Left lobe of liver (tissue), 2 donors: ENCODE measurements at places on chromosomes 1 and 21. TPM values are rescaled to one million over a fixed set of nuclear protein-coding genes. Genes with fewer than 3 reads are reported as not detected.
A peak's percentile ranks its signal among the peaks of the same experiment; 100 is the strongest.

DNA sequence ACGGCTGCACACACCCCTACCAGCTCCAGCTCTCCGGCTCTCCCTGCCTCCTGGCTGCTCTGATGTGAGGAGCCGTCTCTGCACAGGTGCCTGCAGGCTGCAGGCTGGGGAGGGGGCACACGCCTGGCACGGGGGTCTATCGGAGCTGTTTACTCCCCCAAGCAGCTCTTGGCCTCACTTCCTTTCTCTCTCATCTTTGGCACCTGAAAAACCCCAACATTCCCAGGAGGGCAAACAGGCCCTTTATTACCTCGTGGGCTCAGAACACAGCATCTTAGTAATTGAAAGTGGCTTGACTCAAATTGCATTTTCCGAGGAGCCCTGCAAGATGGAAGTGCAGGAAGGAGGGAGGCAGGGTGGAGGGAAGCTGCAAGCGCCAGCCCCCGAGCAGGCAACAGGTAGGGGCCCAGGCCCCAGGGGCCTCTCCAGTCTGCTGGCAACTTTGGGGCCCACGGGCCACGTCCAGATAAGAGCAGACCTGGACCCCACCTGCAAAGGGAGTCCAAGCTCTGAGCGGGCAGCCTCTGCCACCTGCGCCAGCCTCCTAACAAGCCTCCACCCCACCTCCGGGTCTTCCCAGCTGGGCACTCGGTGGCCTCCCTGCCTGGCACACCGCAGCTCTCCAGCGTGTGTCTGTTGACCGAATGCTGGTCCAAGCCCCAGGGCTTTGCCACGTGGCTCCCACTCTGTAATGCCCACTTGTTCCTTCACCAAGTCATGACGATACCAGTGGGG, 263.6 kb upstream of the VAMP3 start:
- DNase-seq: no peak

- no peak for DNase-seq
These were observed 412.1 kb upstream of the NFIA start for GRCh38 chr1:60670302-60670701.

DNA sequence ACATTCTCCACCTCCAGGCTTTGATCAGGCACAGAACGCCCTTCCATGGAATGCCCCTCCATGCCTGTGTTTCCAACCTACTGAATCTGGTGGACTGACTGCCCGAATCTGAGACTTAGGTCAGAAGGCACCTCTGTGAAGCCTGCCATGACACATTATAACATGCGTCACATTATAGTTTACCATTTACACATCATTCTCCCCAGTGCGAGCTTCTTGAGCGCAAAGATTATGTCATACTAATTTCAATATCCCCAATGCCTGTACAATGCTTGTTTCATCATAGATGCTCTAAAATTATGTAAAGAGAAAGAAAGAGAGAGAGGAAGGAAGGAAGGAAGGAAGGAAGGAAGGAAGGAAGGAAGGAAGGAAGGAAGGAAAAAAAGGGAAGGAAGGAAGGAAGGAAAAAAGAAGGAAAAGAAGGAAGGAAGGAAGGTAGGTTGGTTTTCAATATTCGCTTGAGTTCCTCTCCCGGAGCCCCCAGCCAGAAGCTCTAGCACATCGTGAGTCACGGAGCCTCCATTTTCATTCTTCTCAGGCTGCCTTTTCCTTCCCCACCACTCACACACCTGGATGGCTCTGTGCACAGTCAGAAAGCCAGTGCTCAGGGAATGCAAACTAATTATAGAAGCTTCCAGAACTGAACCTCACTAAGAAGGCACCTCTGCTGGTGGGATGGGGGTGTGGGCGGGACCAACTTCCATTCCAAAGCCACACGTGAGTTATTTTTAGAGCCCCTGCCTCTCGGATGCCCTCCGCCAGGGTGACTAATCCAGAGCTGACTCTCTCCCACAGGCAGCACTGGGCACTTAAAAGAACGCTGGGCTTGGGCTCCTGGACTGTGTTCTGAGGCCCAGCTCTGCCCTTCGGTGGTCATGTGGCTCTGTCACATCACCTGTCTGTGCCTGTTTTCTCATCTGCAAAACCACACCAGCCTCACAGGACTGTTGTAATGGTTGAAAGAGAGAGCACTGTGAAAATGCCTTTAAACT, 27.4 kb downstream of the LAMB3 start:
- DNase-seq: no peak

Gene CFAP74
- 3.5 TPM for total RNA-seq

DNA sequence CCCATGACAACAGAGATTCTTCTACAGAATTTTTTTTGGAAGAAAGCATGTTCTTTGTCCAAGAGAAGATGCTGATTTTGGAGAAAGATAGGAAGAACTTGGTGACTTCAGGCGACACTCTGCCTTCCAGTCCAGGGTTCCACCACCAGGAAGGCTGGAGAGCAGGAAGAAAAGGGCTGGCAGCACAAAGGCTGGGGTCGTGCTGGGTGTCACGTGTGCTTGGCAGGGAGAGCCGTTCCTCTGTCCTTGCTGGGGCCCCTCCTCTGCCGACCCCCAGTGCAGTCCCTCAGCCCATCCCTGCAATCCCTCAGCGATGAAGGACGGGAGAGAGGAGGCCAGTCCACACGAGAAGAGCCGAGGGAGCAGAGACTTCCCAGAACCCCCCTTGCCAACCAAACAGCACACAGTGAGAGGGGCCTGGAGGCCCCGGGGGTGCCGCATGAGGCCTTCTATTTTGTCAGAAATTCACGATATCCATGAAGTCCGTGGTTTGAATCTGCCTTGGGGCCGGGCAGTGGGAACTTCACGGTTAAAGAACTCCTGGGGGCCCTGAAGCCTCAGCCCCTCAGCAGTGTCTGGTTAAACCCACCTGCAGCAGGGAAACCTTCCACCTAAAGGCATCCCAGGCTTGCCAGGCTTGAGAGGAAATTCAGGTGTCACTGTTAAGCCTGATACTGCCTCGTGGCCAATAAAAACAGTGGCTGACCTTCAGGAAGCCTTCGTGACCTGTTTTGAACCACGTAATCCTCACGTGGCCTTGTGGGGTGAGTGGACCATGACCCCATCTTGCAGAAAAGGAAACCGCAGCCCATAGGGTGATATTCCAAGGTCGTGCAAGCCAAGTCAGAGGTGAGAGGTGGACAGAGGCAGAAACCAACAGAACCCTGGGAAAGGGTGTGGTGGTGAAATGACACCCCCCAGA, 3.4 kb downstream of the KRTAP10-12 start:
- DNase-seq: peak; percentile 15

DNA sequence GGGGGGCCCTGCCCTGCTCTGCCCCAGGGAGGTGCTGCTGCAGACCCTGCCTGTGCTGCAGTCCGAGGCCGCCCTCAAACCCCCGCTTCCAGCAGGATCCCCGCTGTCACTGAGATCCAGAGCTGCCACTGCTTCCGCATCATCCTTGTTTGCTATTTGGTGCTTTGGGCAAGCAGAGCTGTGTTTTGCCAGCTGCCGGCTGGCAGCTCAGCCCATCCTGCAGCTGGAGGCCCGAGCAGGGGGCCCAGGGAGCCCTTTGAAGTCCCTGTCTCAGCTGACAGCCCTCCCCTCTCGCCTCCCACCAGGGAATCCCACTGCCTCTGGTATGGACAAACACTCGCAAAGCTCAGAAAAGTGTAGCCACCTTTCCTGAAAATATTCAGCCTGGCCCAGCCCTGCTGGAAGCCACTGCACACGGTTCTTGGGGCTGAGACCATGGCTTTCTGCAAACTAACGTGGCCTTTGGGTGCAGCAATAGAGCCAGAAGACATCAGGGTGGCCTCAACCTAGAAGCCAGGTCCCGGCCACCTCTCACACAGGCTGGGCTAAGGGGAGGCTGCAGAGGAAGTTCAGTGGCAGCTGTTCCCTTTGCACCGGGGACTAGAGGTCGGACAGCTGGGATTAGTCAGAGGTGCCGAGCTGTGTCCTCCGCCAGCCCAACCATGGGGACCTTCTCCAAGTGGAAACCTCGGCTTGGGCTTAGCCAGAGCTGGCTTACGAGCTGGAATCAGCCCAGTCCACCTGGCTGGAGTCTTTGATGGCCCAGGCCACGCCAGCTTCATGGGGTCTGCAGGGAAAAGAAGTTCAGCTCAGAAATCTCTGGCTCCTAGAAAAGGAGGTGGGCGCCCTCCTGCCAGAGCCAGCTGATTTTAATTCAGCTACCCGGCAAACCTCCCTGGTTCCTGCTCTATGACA, 107.1 kb downstream of the SPSB1 start:
- no peak for DNase-seq

Gene BTBD8
- total RNA-seq: 3.0 TPM

Gene SPRR1B
- not detected for total RNA-seq

Gene ADORA3
- 3.0 TPM for total RNA-seq

Gene PTPRU
- 19.5 TPM for total RNA-seq

- no peak for DNase-seq
These were observed 19.2 kb upstream of the RGS8 start for GRCh38 chr1:182703539-182703938.

Gene OR6K3
- not detected for total RNA-seq

GRCh38 chr1:67350783-67351182, 43.1 kb downstream of the IL12RB2 start:
- no peak for DNase-seq

Gene MIXL1
- total RNA-seq: not detected

- DNase-seq: no peak
These were observed 20.4 kb upstream of the SCAF4 start for GRCh38 chr21:31752352-31752751.

- DNase-seq: no peak
These were observed 14.4 kb downstream of the MAP3K7CL start for GRCh38 chr21:29144736-29145353.

DNA sequence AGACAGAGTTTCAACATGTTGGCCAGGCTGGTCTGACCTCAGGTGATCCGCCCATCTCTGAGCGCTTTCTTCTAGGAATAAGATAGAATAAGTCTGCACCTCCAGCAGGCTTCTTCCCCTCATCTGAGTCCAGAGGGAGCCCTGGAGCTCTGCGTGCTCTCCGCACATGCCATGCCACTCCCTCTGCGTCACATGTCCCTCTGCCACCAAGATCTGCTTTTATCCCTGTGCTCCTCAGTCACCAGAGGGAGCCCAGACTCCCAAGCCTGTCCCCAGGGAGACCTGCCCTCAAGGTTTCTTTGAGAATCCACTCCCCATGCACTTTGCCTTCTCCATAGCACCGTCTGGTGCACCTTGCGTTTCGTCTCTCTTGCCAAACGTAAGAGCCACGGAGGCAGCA, 213.0 kb downstream of the CAMTA1 start:
- DNase-seq: no peak

DNA sequence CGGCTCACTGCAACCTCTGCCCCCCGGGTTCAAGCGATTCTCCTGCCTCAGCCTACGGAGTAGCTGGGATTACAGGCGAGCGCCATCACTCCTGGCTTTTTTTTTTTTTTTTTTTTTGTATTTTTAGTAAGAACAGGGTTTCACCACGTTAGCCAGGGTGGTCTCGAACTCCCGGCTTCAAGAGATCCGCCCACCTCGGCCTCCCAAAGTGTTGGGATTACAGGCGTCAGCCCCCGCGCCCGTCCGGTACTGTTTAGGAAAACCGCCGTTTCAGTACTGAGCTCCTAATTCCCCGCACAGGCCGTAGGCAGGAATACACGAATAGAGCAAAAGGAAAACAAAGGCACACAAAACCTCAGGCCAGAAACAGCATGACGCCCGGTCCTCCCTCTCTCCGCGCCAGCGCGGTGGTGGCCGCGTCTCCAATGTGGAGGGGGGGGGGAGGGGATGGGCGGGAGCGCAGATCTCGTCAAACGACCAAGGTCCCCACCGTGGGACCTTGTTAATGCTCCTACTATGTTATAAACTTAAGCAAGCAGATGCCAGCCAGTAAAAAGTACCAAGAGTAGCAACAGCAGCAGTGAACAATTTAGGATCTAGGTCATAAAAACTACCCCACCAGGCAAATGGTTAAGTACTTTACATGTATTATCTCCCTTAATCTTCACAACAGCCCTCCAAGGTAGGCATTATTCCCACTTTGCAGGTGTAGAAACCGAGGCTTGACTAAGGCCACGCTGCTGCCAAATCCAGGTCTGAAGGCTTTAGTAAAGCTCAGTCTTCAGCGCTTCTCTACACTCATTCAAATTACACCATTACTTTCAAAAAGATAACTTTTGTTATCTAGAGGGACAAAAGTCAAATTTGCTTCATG, 648 bp upstream of the ADAR start:
- no peak for DNase-seq

Gene LCE2C
- not detected for total RNA-seq

DNA sequence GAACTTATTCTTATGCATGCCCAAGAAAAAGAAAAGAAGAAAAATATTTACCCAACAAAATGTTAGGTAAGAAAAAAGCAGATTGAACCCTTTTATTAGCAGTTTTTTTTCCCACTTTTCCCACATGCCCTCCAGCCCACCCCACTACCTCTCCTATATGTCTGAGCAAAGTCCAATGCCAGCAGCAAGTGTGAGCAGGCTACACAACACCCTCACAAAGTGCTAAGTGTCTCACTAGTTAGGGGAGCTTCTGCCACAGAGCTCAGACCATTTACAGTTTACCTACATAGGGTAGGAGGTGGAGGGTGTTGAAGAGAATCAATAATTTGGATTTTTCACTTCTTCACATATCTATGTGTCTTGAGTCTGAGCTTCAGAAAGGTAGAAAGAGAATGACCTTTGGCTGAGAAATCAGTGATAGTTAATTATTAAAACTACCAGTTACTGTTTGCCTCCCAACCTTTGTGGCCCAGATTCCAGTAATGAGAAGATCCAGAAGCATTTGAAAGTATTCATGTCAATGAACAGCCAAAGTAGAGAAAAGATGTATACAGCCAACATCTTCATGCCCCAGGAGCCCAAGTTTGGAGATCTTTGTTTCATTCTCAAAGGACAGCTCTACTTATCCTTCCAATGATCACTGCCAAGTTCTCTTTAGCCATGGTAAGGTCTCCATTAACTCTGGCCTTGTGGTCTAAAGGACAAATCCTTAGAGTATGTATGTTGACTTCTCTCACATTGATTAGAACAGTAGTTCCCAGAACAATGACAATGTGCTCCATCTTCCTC, 26.2 kb downstream of the OR10J5 start:
- DNase-seq: no peak

DNA sequence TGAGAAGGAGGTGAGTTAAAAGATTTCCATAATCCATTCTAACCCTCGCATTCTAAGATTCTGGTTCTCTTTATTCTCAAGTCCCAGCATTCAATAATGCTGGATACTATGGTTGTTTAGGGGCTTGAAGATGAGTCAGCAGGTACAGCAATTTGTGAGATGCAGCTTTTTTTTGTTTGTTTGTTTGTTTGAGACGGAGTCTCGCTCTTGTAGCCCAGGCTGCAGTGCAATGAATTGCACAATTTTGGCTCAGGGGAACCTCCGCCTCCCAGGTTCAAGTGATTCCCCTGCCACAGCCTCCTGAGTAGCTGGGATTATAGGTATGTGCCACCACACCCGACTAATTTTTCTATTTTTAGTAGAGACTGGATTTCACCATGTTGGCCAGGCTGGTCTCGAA, 23.3 kb downstream of the EIF4G3 start:
- no peak for DNase-seq

- no peak for DNase-seq
These were observed 97.0 kb upstream of the CACNA1E start for GRCh38 chr1:181386340-181386739.
